ENCODE measurements at places on chromosomes 7 and 10.
A peak's percentile ranks its signal among the peaks of the same experiment; 100 is the strongest.

DNA sequence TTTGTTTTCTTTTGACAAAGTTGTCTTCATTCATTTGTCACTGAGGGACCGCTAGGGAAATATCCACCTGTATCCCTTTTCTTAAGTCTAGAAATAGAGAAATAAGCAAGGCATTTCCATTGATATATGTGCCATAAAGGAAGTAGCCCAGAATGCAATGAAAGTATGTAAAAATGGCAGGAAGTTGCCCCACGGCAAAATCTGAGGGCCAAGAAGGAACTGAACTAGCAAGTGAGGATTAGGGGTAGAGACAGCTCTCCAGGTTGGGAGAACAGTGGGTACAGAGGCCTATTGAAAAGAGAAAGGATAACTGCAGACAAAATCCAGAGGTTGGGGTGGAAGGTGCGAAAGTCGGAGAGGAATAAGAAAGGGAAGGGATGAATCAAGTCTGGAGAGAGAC lies 56.6 kb upstream of the TOMM7 start:
- no peak for DNase-seq

- no peak for DNase-seq
These were observed 67.1 kb downstream of the IKZF1 start for GRCh38 chr7:50371551-50372021.

DNA sequence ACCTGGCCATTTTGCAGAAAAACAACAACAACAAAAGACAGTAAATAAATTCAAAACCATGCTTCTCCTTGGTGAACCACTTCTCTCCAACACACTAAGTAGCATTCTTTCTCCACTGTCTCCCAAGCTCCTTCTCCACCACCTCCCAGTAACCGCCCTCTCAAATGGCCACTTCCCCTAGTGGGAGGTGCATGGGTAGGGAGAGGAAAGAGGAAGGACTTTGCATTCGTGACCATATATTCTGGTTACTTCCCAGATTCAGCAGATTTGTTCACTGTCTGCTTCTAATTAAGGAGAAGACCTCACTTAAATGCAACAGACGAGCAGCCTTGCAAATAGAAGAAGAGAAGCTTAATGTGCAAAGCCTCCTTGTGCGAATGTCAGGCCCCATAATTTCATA lies 166.8 kb downstream of the SORCS1 start:
- DNase-seq = no peak

DNA sequence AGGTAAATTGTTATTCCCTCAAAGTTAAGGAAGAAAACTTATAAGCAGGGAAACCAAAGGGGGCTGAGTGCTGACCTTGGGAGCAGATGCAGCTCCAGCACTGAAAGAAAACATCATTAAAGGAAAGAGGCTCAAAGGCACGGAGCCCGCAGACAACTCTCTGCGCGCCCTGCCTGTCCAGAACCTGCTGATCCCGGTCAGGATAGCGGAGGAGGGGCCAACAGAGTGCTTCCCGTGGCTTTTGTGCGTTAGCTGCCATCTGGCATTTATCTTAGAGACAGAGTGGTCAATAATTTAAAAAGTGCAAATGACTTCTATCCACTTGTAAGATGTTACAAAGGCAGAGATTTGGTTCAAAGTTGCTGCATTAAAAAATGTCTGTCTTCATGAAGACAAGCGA lies 162.1 kb downstream of the FANK1 start:
- no peak for DNase-seq

DNA sequence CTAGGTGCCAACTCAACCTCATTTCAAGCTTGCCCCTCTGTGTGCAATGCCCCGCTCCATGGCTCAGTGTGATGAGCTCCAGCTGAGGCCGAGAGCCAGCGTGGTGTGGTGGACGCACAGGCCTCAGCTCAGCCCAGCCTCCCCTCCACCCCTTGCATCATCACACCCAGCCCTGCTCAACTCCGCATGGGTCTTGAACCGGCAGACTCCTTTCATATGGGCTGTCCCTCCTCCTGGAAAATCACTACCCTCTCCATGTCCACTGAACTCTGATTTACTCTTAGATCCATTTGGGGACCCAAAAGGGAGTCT lies 16.6 kb upstream of the SLC18A3 start:
- peak; percentile 38 for DNase-seq

- DNase-seq = no peak
These were observed 196.0 kb downstream of the RNLS start for GRCh38 chr10:88386821-88387773.

GRCh38 chr7:101792051-101792681 lies 25.3 kb upstream of the CUX1 start:
- DNase-seq = peak; percentile 78

DNA sequence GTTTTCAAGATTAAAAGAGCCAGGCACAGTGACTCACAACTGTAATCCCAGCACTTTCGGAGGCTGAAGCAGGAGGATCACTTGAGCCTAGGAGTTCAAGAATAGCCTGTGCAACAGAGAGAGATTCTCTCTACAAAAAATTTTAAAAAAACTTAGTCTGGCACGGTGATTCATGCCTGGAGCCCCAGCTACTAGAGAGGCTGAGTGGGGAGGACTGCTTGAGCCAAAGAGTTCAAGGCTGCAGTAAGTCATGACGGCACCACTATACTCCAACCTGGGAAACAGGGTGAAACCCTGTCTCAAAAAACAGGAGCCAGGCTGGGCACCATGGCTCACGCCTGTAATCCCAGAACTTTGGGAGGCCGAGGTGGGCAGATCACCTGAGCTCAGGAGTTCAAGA lies 86.6 kb upstream of the KCTD7 start:
- no peak for DNase-seq

- no peak for DNase-seq
These were observed 62.0 kb upstream of the SEMA3A start for GRCh38 chr7:84256571-84256971.

DNA sequence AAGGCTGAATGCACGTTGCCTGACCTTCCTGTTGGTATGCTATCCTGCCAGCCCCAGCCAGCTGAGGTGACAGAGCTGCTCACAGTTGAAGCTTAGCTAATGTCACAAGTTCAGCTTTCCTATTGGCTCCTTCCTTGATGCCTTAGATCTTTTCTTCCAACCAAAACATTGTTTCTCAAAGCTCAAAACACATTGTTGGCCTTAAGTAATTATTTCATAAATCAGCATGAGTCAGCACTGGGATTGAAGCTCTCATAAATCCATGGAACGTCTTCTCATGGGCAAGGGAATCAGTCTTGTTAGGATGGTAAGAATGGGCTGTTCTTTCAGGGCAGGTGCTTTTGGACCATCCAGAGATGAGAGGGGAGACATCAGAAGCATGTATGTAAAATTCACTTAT lies 128.1 kb upstream of the SAMD8 start:
- DNase-seq = no peak

DNA sequence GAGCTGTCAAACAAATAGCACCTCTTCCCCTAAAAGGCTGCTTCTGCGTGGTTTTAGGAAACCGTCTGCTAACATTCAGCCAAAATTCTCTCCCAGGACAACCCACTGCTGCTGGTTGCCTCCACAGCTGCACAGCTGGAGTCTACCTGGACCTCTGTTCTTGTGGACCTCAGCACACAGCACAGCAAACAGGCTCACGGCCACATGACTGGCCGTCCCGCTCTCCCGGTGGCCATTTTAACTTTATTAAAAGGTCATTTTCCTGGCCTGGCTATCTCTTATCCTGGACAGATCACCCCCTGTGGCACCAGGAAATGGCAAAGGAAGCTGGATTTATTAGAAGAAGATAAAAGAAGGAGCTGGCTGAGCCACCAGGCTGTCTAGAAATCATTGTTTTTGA lies 27.6 kb downstream of the SORBS1 start:
- no peak for DNase-seq

GRCh38 chr7:30730097-30730496 lies 21.8 kb upstream of the INMT start:
- DNase-seq = no peak

- no peak for DNase-seq
These were observed 144.5 kb downstream of the SLC25A13 start for GRCh38 chr7:96177353-96177752.

GRCh38 chr10:109647627-109648026 lies 275.7 kb downstream of the XPNPEP1 start:
- DNase-seq = no peak

DNA sequence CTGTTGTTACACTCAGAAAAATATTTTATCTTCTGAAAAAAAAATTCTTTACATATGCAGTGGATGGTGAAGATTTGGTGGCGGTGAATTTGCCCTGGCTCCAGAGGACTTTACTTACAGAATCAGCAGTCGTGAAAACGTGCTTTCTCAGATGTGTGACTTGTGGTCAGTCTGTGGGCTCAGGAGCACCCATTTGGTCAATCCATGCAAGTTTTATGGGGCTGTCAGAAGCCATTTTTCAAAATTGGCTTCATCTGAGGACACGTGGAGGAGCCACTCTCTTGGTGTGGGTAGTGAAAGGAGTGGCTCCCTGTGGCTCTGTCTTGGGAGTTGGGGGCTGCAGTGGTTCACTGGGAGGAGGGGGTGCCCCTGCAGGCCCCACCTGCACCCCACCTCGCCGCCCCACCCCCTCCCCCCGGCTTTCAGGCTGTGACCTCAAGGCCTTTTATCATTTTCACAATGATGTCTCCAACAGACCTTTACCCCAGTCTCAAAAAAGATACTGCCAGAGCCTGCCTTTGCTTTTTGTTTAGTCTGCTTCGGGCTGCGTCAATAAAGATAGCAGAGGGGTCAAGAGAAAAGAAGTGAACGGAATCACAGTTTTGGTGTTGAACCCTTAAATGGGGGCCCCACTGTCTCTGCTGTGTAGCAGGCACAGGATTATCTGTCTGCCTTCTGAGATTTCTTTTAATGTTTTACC lies 137.4 kb downstream of the MGMT start:
- DNase-seq = no peak

Data from right atrium auricular region (tissue), 2 donors.